ENCODE measurements at places on chromosomes 4 and X.

DNA sequence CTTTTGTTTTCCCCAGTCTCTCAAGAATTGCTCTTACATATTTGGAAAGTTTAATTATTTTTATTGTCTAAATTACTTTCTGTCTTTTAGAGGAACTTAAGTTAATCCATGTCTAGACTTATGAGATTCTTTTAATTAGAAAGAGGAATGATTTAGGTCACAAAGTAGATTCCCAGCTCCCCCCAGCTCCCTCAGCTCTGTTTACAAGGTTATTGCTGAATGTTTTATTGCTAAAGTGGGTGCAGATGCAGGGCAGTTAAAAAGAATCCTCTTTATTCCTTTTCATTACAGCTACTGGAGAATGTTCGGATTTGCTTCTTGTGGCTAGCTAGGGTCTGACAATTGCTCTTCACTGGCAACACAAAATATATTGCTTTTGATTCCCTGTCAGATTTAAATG, 33.7 kb upstream of the CCKAR start:
- no peak for DNase-seq

DNA sequence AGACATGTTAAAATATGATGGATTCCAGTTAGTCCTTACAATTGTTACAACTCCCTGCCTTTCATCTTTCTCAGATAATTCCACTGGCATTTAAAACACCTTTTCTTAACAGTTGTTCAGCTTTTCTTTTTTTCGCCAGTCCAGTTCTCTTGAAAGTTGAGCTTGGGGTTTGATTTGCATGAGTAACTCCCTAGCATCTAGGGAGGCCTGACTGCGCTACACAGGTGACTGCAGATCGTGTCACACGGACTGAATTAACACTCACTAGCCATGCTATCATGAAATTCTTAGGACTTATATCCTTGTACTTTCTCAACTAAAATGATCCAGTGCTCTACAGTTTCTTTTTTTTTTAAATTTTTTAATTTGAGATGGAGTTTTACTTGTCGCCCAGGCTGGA, 69.8 kb downstream of the ARHGAP24 start:
- no peak for DNase-seq

GRCh38 chr4:25312496-25313200, at the start of gene ZCCHC4:
TSS of gene ZCCHC4 (plus strand) at chr4:25312774. CDS start at chr4:25312810, 36 bp downstream.
- DNase-seq, result peak; percentile 88

- DNase-seq, result no peak
These were observed 326.3 kb downstream of the C4orf33 start for GRCh38 chr4:129422277-129422676.

DNA sequence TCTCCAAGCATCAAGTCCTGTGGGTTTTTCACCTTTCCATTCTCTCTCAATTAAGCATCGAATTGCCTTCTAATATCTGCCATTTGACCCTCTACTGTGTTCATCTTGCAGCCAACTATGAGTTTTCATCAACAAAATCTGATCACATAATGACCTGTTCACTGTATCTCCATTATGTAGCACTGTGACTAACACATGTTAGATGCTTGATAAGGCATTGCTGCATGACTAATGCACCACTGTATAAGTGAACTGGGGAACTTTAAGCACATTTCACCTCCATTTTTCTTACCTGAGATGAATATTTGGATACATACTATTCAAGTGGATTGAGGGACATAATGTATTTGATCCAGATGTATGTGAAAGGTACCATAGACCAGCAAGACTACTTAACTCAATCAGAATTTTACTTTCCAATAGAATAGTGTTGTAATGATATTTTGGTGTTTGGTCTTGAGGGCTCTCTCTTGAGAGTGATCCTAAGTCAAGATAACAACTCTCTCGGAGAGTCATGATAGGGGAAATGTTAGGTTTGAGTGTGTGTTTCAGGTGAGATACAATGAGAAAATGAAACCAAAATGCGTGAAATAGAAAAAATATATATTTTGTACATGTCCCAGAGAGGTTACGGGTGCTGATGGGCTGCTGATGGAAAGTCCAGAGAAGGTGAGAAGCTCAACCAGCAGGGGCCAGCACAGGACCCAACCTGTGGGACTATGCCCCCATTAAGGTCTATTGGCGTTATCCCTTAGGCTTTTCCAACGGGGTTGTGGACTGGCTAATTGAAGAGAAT, 60.2 kb upstream of the HS3ST1 start:
- DNase-seq, result no peak

DNA sequence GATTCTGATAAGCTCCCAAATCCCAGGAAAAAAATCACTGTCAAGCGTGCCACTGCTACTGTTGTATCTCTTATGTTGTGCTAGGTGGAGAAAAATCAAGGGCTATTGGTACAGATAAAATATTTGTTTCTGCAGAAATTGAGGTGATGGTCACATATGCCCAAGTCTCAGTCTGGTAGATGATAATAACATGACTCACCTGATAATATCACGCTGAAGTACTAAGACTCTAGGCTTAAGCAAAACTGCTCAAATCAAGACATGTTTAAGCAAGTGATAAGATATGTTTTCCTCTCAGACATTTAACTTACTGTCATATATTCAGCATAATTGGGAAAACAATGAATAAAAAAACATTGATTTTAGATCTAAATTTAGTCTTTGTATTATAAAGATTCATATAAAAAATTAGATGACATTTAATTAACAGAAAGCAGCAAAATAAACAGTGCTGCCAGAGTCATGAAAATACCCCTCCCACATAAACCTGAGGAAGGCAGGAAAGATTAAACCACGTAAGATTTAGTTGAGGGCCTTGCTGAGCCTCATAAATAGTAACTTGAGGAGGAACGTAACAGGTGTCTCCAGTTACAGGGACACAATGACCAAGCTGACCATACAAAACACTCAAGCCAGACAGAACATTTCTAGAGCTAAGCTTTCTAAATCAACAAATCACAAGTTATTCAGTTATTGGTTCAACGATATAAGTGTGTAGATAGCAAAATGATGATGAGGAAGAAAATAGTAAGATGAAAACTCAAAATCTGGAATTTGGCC, 143.5 kb downstream of the CHM start:
- no peak for DNase-seq

DNA sequence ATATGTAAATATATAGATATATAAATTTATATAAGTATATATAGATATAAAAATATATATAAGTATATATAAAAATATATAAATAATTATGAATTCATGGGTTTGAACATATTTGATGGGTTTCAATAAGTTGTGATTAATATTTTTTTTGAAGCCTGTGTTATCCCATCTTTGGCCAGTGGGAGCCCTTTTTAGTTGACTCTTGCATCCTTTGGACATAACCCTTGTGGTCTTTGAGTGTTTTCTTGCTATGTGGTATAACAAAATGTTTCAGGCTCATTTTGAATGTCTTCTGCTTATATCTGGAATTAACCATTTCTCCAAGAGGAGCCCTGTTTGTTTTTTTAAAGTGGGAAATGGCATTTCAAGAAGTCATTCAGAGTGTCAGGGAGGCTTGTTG, 15.2 kb downstream of the SNX25 start:
- no peak for DNase-seq

GRCh38 chr4:147831551-147832171, 99.8 kb downstream of the ARHGAP10 start:
- no peak for DNase-seq

GRCh38 chr4:2072971-2073807, 14.1 kb downstream of the NAT8L start:
- no peak for DNase-seq

DNA sequence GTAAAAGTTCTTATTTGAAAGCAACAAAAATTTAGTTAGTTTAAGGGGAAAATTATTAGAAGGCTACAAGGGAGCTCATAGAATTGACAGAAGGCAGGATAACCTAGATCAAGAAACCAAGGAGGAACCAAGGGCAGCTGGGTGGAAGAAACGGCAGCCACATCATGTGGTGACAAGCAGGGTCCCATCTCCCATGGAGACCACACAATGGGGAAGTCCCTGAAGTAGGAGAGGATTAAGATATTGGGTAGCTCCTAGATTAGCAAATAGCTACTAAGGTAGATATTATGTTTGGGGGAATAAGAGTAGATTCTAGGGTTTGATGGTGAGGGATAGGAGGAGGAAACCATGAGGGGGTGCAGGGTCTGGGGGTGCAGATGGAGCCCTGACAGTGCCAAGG, 48.0 kb upstream of the TMEM154 start:
- no peak for DNase-seq

DNA sequence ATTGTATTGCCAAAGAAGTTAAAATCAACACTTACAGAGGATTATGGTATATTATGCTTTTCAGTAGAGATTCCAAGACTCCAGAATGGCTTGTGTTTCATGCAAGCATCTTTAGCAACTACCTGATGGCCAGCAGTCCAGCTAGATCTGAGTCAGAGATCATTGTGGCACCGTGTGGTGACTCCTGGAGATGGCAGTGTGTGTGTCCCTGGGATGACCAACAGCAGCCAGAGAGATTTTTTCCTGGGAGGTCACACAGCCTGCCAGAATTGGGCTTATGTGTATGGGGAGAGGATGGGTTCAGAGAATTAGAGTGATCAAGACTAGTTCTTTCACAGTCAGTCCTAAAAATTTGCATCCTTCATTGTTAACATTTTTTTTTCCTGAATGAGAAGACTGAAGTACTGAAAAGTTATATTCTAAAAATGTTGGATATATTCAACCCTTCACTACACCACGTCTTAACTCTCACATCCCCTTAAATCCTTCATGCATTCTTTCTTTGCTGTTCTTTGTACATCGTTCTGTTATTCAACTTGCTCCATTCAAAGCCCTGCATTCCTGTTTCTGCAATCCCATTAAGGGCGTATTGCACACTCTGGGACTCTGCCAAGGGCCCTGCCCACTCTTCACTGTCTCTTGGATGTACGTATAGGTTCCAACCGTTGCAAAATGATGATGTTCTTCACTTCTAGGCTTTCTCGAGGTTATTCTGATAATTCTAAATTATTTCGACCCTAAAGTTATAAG, 12.4 kb downstream of the TENM3 start:
- DNase-seq, result no peak

GRCh38 chrX:110745288-110745687, 50.3 kb downstream of the CHRDL1 start:
- no peak for DNase-seq

DNA sequence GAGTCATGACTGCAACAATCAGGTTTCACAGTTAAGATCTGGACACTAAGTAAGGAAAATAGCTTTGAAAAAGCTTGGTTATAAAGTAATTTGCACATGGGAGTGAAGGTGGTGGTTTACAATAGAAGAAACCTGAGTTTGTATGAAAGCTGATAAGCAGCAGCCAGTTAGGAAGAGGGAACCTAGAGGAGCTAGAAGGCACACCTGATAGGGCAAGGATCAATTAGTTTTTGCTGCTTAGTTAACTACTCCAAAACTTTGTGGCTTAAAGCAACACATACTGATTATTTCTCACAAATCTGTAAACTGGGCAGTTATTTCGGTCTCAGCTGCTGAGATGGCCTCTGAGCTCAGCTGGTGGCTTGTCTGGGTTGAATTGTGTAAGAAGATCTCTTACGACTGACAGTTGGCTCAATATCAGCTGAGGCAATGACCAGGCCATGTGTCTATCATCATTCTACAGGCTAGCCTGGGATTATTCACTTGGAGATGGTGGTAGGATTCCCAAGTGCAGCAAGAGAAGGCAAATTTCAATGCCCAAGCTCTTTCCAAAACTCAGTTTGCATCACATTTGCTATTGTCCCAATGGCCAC, 255.0 kb upstream of the PITX2 start:
- DNase-seq, result no peak

DNA sequence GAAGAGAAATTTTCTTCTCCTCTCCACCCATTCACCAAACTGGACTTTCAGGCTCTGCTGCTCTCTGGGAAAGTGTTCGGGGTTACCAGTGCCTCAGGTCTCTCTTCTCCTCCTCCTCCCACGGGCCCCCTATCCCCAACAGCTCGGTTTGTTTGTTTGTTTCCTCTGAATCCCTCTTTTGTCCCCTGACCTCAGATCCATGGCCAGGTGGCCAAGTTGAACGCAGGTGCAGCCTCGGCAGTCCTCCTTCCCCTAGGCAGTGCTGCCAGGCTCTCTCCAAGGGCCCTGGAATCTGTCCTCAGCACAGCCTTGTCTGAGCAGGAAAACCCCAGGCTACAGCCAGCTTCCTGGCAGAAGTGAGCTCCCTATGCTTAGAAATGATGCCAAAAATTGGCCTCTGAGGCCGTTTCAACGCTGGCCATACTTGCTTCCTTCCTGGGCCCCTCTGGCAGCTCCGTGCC, 60.0 kb downstream of the FHDC1 start:
- DNase-seq, result no peak

DNA sequence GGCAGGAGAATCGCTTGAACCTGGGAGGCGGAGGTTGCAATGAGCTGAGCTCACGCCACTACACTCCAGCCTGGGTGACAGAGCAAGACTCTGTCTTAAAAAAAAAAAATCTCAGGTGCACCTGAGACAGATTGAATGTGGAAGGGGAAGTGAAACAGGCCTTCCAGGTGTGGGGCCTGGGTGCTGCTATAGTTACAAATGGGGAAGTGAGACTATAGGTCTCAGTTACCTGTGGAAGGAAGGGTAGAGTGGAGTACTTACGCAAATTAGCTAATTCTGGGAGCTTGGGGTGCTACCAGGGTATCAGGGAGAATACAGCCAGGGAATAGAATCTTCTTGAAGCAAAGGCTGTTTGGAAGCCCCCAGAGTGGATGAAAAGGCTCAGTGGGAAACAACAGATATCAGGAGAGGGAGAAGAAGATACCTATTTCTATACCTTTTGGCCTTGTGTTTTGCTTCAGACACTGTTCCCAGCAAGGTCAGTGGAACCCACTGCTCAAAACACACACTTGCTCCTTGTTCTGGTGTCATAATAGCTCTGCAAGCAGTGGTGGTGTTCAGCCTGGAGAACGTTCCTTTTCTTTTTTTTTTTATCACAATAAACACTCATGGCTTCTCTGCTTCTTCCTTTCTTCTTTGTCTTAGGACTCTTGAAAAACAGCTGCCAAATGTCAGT, 7.0 kb downstream of the CD38 start:
- DNase-seq, result no peak

GRCh38 chr4:83947830-83948193, 411.9 kb downstream of the GPAT3 start:
- no peak for DNase-seq

GRCh38 chr4:76489686-76490161, 54.7 kb downstream of the SHROOM3 start:
- DNase-seq, result no peak

DNA sequence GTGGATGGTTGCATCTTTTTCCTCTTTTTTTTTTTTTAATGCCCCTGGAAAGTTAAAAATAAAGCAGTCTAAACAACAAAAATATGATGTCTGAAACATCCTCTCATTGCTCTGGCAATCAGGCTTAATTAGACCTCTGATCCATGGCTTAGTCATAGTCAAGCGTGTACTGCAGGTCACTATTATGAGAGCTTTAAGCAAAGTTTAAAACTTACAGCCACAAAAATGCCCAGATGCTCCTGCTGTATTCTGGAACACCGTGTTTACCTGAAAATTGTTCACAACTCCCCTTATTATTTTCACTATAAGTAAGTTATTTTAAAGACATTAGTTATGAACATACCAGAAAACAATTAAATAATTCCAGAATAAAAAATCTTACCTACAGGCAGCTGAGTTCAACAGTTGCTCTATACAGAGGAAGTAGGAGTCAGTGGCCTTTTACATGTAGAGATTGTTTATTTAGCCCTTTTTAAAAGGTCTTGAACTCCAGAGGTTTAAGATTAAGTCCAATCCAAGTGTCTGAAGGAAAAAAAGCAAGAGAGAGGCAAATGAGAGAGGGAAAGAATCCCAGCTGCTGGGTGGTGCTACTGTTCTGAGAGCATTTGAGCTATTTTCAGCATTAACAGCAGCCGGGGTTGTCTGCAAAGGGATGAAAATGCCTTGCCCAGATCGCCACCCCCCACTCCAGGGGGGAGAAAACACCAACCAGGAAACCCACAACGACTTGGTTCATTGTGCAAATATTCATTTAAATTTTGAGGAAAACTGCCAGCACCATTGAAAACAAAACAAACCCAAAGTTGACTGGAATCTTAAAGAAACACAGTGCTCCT, 36.9 kb downstream of the SORBS2 start:
- DNase-seq, result no peak
